RWPE2 (cell line): ENCODE measurements at places on chromosomes 4 and X.

DNA sequence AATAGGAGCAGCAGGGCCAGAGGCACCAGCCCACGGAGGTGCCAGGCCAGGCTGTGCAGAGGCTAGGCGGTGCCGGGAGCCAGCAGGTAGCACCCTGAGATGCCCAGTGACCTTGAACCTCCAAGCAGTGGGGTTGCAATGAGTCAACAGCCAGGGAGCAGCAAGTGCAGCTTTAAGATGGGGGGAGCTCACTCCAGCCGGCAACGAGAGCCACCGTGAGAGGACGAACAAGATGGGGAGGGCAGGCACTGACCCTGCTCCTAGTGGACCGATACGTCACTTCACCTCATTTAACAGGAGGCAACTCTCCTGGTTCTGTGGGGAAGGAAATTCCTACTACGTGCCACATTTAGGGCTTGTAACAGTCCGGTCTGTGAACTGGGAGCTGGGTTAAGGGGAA, 4.8 kb downstream of the LETM1 start:
- no peak overlapping the region for H3K4me3 ChIP-seq
- no peaks in the 10 kb centered on the region for H3K27me3 ChIP-seq
- peaks cover 2% of the 10 kb centered on the region for H3K4me1 ChIP-seq
- H3K36me3 ChIP-seq: peaks cover 34% of the 10 kb centered on the region

DNA sequence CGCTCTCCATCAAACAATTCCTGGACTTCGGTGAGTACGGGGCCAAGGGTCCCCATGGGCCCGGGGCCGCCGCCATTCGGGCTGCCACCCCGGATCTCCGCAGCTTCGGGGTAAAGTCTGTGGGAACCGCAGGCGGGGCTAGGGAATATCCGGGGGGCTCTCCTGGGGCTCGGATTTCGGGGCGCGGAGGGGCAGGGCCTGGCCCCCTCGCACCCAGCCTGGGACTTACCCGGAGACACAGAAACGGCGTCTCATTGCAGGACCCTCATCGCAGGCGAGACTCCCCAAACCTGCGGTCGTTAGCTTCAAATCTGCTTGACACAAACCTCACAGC, 413 bp downstream of the PDK3 start:
- no peak for DNase-seq
- H3K4me3 ChIP-seq: peak overlapping the region; percentile 70
- H3K4me1 ChIP-seq: no peaks in the 10 kb centered on the region
- H3K27ac ChIP-seq: no peak overlapping the region

- no peak overlapping the region for H3K4me3 ChIP-seq
- H3K27me3 ChIP-seq: no peaks in the 10 kb centered on the region
- peaks cover 20% of the 10 kb centered on the region for H3K36me3 ChIP-seq
- H3K27ac ChIP-seq: peak overlapping the region; percentile 94
These were observed 223.5 kb downstream of the APBB2 start for GRCh38 chr4:40990899-40991265.

DNA sequence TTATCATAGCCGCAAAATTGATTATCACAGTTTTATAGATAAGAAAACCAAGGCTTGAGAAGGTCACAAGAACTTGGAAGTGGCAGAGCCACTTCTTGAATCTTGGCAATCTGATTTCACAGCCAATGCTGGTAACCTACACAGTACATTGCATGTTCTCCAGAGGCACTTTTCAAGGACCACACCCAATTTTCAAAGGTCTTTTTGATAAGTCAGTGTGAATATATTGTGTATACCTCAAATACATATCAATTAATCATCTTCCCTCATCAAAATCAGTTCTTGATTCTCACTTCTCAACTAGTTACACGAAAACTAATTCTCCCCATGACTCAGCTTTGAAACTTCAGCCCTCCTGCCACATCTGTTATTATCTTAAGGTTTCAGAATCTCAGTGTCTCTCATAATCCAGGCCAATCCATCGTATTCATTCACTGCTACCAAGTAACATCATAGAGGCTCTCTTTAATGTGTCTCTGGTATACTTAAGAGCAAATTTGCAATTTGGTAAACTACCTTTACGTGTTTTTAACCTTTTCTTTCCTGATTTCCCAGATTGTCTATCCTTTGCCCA, 16.8 kb downstream of the CAMK2D start:
- H3K27me3 ChIP-seq: no peaks in the 10 kb centered on the region
- no peak overlapping the region for H3K27ac ChIP-seq
- no peaks in the 10 kb centered on the region for H3K36me3 ChIP-seq
- H3K4me3 ChIP-seq: no peak overlapping the region

GRCh38 chr4:38493066-38493465, 170.9 kb upstream of the KLF3 start:
- DNase-seq: no peak
- H3K27ac ChIP-seq: no peak overlapping the region
- no peaks in the 10 kb centered on the region for H3K27me3 ChIP-seq
- H3K4me1 ChIP-seq: no peaks in the 10 kb centered on the region

GRCh38 chrX:154458954-154459778, 1.1 kb downstream of the PLXNA3 start:
- H3K36me3 ChIP-seq: peaks cover 7% of the 10 kb centered on the region
- H3K27me3 ChIP-seq: no peaks in the 10 kb centered on the region
- no peak for DNase-seq
- no peaks in the 10 kb centered on the region for H3K4me1 ChIP-seq
- peak overlapping the region; percentile 60 for H3K27ac ChIP-seq

DNA sequence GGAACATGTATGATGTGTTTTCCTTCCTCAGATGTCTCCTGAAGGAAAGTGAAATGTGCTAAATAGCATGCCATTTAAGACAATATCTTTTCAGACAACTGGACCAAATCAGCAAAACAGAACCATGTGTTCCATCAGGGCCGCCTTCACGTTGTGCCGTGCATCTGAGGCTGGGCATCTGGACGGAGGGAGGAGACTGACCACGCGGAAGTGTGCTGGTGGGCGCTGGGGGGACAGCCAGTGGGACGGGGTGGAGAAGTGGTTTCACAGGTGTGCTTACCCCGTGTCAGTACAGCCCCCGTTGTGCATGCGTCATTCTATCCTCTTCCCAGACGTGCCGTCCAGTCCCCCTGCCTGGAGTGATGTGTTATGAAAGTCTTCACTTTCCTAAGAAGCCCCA, 342.1 kb upstream of the FAT1 start:
- H3K27me3 ChIP-seq: no peaks in the 10 kb centered on the region
- H3K4me3 ChIP-seq: no peak overlapping the region
- no peaks in the 10 kb centered on the region for H3K36me3 ChIP-seq
- H3K4me1 ChIP-seq: no peaks in the 10 kb centered on the region
- no peak overlapping the region for H3K27ac ChIP-seq

GRCh38 chr4:1019729-1020470, 8.5 kb downstream of the FGFRL1 start:
- H3K4me1 ChIP-seq: no peaks in the 10 kb centered on the region
- H3K27ac ChIP-seq: no peak overlapping the region
- no peak overlapping the region for H3K4me3 ChIP-seq
- H3K27me3 ChIP-seq: no peaks in the 10 kb centered on the region
- no peaks in the 10 kb centered on the region for H3K36me3 ChIP-seq
- no peak for DNase-seq

- H3K4me1 ChIP-seq: no peaks in the 10 kb centered on the region
- no peaks in the 10 kb centered on the region for H3K36me3 ChIP-seq
- no peak for DNase-seq
- no peak overlapping the region for H3K4me3 ChIP-seq
- no peak overlapping the region for H3K27ac ChIP-seq
These were observed 43.0 kb downstream of the C4orf33 start for GRCh38 chr4:129138810-129139496.

- no peaks in the 10 kb centered on the region for H3K27me3 ChIP-seq
- no peak for DNase-seq
These were observed 34.2 kb upstream of the PDGFC start for GRCh38 chr4:157005831-157006230.

DNA sequence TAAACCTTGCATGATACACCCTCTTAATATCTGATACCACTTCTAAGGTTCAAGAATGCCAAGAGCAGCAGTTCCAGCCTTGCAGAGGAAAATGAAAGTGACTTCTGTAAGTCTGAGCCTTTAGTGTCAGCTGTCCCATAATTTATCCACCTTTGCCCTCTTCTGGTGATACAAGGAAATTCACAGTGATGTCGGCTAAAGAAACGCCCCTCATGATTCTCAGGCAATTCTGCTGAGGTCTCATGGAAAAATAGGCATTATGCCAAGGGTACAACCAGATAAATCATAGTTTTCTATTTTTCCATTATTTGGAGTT, 172.2 kb upstream of the CXCL13 start:
- H3K4me1 ChIP-seq: no peaks in the 10 kb centered on the region
- H3K4me3 ChIP-seq: no peak overlapping the region
- no peak for DNase-seq
- H3K27ac ChIP-seq: no peak overlapping the region
- H3K27me3 ChIP-seq: no peaks in the 10 kb centered on the region
- H3K36me3 ChIP-seq: no peaks in the 10 kb centered on the region

GRCh38 chr4:140277576-140277975, 95.9 kb upstream of the SCOC start:
- no peaks in the 10 kb centered on the region for H3K4me1 ChIP-seq
- no peak for DNase-seq
- no peaks in the 10 kb centered on the region for H3K36me3 ChIP-seq

GRCh38 chr4:180057891-180058671, 2185.1 kb upstream of the TENM3 start:
- H3K4me1 ChIP-seq: no peaks in the 10 kb centered on the region

GRCh38 chr4:5752376-5753184, 41.6 kb downstream of the EVC start:
- no peak overlapping the region for H3K4me3 ChIP-seq
- H3K27ac ChIP-seq: peak overlapping the region; percentile 84
- DNase-seq: no peak
- no peaks in the 10 kb centered on the region for H3K27me3 ChIP-seq

GRCh38 chr4:126799416-126799815, 833.3 kb upstream of the INTU start:
- no peak overlapping the region for H3K27ac ChIP-seq
- H3K4me3 ChIP-seq: no peak overlapping the region
- no peaks in the 10 kb centered on the region for H3K27me3 ChIP-seq
- peaks cover 4% of the 10 kb centered on the region for H3K4me1 ChIP-seq
- H3K36me3 ChIP-seq: no peaks in the 10 kb centered on the region

GRCh38 chrX:122641136-122641535, 542.9 kb upstream of the GRIA3 start:
- no peaks in the 10 kb centered on the region for H3K4me1 ChIP-seq
- H3K36me3 ChIP-seq: no peaks in the 10 kb centered on the region
- H3K27ac ChIP-seq: no peak overlapping the region
- no peaks in the 10 kb centered on the region for H3K27me3 ChIP-seq
- H3K4me3 ChIP-seq: no peak overlapping the region

- DNase-seq: no peak
- no peak overlapping the region for H3K4me3 ChIP-seq
- no peak overlapping the region for H3K27ac ChIP-seq
- no peaks in the 10 kb centered on the region for H3K4me1 ChIP-seq
- no peaks in the 10 kb centered on the region for H3K27me3 ChIP-seq
- no peaks in the 10 kb centered on the region for H3K36me3 ChIP-seq
These were observed 18.6 kb upstream of the ACSL4 start for GRCh38 chrX:109751698-109752097.

DNA sequence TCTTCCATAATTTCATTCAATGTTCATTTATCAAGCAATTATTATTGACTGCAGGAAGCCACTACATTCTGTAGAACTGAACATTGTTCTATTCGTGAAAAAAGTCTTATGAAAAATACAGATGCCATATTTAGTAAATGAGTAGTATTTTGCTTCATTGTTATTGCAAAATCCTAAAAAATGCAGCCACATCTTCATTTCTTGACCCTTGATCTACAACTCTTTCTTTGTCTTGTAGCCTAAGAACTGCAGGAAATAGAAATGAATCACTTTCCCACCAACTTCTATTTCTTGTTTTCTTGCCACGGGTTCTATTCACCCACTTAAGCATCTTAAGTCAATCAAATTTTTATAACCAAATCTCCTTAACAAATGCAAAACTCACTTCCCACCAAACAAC, 63.3 kb downstream of the KCNIP4 start:
- no peaks in the 10 kb centered on the region for H3K27me3 ChIP-seq
- H3K36me3 ChIP-seq: no peaks in the 10 kb centered on the region
- no peak overlapping the region for H3K4me3 ChIP-seq
- no peak for DNase-seq
- H3K4me1 ChIP-seq: peaks cover 20% of the 10 kb centered on the region

- no peak for DNase-seq
- no peaks in the 10 kb centered on the region for H3K4me1 ChIP-seq
- no peak overlapping the region for H3K4me3 ChIP-seq
These were observed 62.3 kb upstream of the PAGE3 start for GRCh38 chrX:55326985-55327384.

DNA sequence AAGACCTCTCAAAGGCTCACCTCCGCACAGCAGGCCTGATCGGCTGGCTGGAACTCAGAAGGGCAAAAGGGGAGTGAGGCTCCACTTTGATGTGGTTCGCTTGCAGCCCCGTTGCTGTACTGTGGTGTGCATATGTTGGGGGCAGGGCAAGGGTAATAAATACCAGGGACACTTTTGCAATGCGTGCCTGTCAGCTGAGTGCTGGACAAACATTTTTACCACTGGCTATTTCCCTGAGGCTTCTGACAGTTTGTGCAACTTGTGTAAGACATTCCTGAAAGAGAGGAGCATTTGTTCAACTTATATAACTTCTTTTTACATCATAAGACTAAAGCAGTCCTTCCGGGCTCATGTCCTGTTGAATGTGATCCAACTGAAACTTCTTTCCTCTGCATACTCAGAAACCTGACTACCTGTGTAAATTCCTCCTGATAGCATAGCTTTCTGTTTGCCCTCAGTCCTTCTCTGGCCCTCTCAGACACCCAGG, 82.3 kb downstream of the SPRY1 start:
- DNase-seq: no peak
- peaks cover 13% of the 10 kb centered on the region for H3K4me1 ChIP-seq
- H3K27ac ChIP-seq: no peak overlapping the region
- no peak overlapping the region for H3K4me3 ChIP-seq
- no peaks in the 10 kb centered on the region for H3K27me3 ChIP-seq

DNA sequence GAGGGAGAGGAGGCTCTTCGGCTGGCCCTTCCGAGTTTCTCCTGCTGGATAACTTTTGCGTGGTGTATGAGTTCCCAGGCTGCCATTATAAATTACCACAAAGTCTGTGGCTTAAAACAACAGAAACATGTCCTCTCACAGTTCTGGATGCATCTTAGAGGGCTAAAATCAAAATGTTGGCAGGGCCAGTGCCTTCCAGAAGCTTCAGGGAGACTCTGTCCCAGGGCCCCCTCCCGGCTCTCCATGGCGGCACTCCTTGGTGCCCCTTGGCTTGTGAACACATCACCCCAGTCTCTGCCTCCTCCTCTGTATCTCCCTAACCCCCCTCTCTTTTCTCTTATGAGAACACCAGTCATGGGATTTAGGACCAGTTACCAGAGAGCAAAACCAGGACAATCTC, 23.3 kb upstream of the PPP2R2C start:
- no peaks in the 10 kb centered on the region for H3K27me3 ChIP-seq
- H3K4me1 ChIP-seq: no peaks in the 10 kb centered on the region
- no peaks in the 10 kb centered on the region for H3K36me3 ChIP-seq
- no peak overlapping the region for H3K27ac ChIP-seq
- no peak for DNase-seq
- H3K4me3 ChIP-seq: no peak overlapping the region

DNA sequence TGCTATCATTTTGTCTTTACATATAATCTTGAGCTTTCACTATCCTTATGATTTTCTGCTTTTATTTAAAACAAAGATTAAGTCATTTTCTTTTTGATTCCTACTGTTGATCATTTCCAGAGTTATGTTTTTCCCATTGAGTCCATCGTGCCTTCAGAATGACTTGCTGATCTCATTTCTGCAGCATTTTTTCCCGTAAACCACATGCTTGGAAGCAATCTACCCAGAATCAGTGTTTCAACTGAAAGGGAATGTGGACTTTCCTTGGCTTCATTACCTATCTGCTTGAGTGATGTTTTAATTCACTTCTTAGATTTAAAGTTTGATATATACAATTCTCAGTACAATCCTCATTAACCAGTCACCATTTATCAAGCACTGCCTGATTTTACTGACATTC, 192.4 kb upstream of the FSTL5 start:
- H3K27me3 ChIP-seq: no peaks in the 10 kb centered on the region
- H3K36me3 ChIP-seq: no peaks in the 10 kb centered on the region
- no peak for DNase-seq
- H3K4me3 ChIP-seq: no peak overlapping the region
- H3K27ac ChIP-seq: no peak overlapping the region
